Right atrium auricular region (tissue), 2 donors: ENCODE measurements at places on chromosomes 6 and 20.
A peak's percentile ranks its signal among the peaks of the same experiment; 100 is the strongest.

- DNase-seq = no peak
These were observed 422.9 kb upstream of the PLCB4 start for GRCh38 chr20:8646033-8646441.

- no peak for DNase-seq
These were observed 70.4 kb downstream of the SLC22A23 start for GRCh38 chr6:3386374-3386857.

DNA sequence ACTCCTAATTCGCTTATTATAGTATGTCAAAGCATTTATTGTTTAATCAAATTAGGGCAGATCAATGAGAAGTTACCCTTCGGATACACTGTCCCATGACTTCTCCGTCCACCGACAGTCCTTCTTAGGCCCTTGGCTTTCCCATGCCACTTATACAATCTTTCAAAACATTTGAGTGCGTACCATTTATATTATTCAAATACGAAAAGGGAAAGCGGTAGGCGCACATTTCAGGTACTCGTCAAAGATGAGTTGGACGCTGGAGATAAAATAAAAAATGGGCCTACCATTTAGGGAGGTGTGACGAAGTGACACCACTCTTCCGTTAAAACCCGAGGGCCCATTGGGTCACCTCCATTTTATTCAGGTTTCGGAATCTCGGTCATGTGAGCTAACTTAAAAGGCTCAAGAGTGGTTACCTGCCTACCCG is 542 bp upstream of the AFG1L start:
- no peak for DNase-seq

- DNase-seq = peak; percentile 52
These were observed 33.3 kb downstream of the PRR18 start for GRCh38 chr6:166274739-166275370.

- DNase-seq = no peak
These were observed 105.5 kb downstream of the PPP1R14C start for GRCh38 chr6:150248300-150248699.

DNA sequence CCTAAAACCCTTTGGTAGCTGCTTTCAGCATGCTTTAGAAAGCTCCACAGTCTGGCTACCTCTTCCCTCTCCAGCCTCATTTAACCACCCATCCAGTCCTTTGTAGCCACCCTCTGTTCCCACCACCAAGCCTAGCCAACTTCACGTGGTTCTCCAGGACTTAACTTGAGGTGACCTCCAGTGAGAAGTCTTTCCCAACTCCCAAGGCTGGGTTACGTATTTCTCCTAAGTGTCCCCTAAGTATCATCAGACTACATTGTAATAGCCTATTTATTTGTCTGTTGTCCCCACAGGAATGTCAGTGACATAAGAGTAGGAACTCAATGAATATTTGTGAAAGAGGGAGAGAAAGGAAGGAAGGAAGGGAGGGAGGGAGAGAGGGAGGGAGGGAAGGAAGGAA is 431.9 kb upstream of the JARID2 start:
- no peak for DNase-seq

DNA sequence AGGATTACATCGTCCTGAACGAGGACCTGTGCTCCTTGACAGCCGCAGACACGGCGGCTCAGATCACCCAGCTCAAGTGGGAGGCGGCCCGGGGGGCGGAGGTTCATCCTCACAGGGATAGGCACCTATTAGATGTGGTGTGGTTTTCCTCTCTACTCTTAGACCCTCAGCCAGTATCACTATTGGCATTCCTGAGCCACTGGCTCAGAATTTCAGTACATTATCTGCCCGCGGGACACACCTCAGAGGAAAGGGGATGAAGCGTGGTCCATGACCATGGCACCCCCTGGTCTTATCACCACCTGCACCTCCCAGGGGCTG is 34.6 kb upstream of the HLA-G start:
- DNase-seq = no peak

GRCh38 chr6:77463861-77464494 is 687 bp upstream of the HTR1B start:
- no peak for DNase-seq

- no peak for DNase-seq
These were observed 764.6 kb downstream of the TBC1D32 start for GRCh38 chr6:120569714-120570113.

GRCh38 chr20:40806929-40807820 is 118.1 kb upstream of the MAFB start:
- DNase-seq = no peak

GRCh38 chr20:18727032-18727508 is 86.5 kb upstream of the SCP2D1 start:
- no peak for DNase-seq

GRCh38 chr6:139418481-139419132 is 44.2 kb upstream of the CITED2 start:
- no peak for DNase-seq

GRCh38 chr6:80940571-80940970 is 811.9 kb downstream of the TENT5A start:
- no peak for DNase-seq

- DNase-seq = no peak
These were observed 27.7 kb downstream of the ADNP start for GRCh38 chr20:50903353-50904051.

DNA sequence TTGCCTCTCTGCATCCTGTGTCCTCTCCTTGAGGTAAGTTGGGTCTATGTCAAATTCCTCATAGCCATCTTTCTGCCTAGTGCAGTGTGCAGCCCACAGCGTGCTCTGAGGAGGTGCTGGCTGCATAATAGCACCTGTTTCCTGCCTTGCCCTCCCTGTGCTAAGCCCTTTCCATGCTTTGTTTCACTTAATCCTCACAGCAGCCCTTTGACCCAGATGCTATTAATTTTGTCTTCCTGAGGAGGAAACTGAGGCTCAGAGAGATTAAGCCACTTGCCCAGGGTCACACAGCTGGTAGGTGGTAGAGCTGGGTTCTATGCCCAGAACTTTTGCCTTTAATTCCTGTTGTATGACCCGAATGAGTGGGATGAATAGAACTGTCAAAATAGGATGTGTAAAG is 13.5 kb downstream of the FAM83D start:
- no peak for DNase-seq

DNA sequence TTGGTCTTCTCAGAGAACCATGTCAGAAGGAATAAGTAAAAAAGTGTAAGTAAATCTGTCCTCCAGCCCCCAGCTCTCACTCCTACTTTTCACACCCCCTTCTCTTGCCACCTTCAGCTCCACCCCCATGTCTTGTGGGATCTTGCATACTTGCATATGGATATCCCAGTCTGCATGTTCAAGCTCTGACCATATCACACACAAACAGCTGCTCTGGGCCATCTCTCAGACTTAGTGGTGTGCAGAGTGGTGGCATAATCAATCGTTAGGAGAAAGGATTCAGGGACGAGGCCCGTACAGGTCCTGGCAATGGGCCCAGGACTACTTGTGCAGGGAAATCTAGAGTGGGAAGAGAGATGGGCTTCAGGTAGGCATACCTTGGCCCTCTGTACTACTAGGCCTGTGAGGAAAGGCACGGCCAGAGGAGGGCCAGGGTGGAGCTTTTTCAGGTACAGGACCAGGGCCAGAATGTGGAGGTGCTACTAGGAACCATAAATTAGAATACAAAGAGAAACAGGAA is 112.0 kb upstream of the SGK1 start:
- DNase-seq = no peak

DNA sequence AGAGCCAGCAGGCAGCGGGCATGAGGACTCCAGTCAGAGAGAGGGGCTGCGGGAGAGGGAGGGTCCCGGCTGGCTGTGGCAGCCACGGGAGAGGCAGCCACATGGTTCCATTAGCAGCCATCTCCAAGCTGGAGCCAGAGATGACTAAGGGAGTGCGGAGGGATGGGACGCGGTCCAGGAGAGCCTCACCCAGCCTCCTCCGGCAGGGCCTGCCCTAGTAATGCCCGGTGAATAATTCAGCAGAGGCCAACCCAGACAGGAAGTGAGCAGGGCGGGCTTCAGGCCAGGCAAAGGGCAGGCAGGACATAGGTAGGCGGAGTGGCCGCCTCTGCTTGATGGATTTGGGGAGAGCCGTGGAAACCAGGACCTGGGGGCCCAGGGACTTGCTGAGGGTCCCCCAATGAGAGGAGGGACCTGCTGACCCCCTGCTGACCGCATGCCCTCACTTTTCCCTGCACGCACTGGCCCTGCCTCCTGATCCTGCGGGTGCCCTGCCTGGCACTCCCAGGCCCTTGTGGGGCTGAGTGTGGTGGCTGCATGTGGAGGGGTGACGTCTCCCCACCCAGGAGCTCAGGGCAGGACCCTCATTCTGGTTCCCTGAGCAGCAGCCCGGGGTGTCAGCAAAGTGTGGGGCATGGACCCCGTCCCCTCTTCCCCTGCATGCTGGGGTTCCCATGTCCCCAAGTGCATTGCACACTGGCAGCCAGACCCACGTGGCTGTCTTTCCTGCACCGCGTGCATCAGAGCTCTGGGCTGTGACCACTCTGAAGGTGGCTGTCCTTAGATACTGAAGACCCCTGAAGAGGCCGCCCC is 51.8 kb upstream of the SLCO4A1 start:
- no peak for DNase-seq

DNA sequence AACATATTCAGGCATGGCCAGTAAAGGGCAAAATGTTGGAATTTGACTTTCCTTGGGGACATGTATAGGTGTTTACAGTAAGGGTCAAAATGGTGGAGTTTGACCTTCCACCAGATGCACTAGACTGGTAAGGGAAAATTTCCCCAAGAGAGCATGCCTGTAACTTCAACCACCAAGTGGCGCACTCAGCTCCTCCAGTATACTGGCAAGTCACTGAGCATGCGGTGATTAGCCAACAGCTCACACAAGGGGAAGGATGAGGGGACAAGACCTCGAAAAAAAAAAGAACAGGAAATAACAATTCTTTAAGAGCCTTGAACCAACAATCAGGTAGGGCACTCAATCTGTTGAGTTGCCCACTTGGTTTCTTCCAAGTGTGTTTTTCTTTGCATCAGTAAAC is 140.9 kb downstream of the EYS start:
- no peak for DNase-seq

- DNase-seq = no peak
These were observed 71.4 kb upstream of the TULP1 start for GRCh38 chr6:35583893-35584688.

- DNase-seq = no peak
These were observed 31.3 kb upstream of the BMP2 start for GRCh38 chr20:6735942-6736845.

GRCh38 chr6:32244946-32245398 is 21.1 kb upstream of the NOTCH4 start:
- DNase-seq = peak; percentile 80

GRCh38 chr20:15867899-15868298 is 705.3 kb downstream of the KIF16B start:
- DNase-seq = no peak
